Activated CD4-positive, alpha-beta memory T cell treated with anti-CD3 and anti-CD28 coated beads for 36 hours (primary cell): ENCODE measurements at places on chromosomes 4 and X. TPM values are rescaled to one million over a fixed set of nuclear protein-coding genes. Genes with fewer than 3 reads are reported as not detected.

The AR gene
- total RNA-seq, result 0.21 TPM

The SPANXB1 gene
- not detected for total RNA-seq

The AMTN gene
- not detected for total RNA-seq

The TMPRSS11B gene
- total RNA-seq, result not detected

The KDM6A gene
- 21.5 TPM for total RNA-seq

The CYLC1 gene
- not detected for total RNA-seq

The AREG gene
- total RNA-seq, result 0.36 TPM

The LUZP4 gene
- total RNA-seq, result not detected

The CCNA2 gene
- 98.2 TPM for total RNA-seq

The GNRHR gene
- total RNA-seq, result not detected

The PGAM4 gene
- 1.9 TPM for total RNA-seq

The ADD1 gene
- total RNA-seq, result 212 TPM

The EPGN gene
- not detected for total RNA-seq

The MAGEC2 gene
- not detected for total RNA-seq
